ENCODE measurements at places on chromosomes 16 and 17. TPM values are rescaled to one million over a fixed set of nuclear protein-coding genes. Genes with fewer than 3 reads are reported as not detected.

Gene TNFRSF17
- polyA plus RNA-seq, result 0.13 TPM

Gene ITGA2B
- 0.88 TPM for polyA plus RNA-seq

Gene KRTAP9-3
- polyA plus RNA-seq, result not detected

Gene G6PC1
- polyA plus RNA-seq, result not detected

Gene BIRC5
- 0.32 TPM for polyA plus RNA-seq

Gene C16orf92
- not detected for polyA plus RNA-seq

Gene CD300H
- not detected for polyA plus RNA-seq

Gene UTS2R
- not detected for polyA plus RNA-seq

Gene PTGES3L
- 0.62 TPM for polyA plus RNA-seq

DNA sequence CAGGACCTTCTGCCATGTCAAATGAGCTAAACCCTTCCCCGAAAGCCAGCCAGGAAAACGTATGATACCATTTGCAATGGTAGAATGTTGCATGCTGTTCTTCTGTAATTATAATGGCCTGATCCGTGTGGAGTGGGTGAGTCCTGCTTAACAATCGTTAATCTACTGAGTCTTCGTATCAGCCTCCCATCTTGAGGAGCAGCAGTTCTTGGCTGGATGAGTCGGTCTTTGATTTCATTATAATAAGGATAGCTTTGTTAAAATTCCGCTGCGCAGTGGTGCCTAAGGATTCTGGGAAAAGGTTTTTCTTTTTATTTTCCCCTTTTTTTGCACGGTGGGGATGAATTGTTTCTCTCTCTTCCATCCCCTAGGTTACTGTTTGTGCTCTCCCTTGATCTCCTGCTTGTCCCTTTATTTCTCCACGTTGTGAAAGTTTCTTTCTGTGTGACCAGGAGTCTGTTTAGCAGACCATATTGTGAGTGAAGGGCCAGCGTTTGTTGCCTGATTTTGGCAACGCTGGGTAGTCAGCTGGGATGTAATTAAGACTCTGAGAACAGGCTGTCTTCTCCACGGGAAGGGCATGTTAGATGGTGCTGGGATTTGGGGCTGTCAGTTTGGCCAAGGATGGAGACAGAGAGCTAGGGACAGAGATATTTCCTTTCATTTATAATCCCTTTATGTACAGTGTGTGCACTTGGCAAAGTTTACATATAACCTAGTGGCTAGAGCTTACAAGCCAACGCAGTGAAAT lies 263.0 kb downstream of the FTO start:
- DNase-seq, result no peak
- no peaks in the 10 kb centered on the region for H3K36me3 ChIP-seq
- H3K4me3 ChIP-seq, result no peak overlapping the region
- H3K4me1 ChIP-seq, result no peaks in the 10 kb centered on the region

DNA sequence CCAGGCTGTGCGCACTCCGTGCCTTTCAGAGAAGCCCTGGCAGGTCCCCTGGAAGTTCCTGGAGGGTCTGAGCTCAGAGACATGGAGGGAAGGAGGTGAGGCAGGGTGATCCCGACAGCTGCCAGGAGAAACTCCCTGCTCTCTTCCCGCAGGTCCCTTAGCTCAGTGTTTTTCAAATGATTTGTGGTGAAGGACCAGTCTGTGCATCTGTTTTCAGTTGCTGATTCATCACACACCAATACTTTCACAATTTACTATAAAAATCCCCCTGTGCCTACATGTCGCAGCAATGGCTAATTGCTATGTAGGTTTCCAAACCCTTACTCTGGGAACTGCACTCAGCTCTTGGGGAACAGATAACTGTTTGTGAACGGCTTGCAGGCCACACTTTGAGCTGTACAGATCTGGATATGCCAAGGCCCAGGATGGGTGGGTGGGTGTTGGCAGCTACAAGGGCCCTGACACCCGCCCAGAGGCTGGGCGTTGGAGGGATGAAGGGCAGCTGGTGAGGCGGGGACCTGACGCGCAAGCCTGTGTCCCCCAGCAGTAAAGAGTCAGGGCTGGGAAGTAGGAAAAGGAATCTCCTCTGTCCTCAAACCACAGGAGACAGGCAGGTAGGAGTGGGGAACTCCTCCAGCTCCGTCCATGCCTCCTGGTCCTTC lies 20.5 kb upstream of the EMP2 start:
- H3K4me3 ChIP-seq, result no peak overlapping the region
- H3K36me3 ChIP-seq, result no peaks in the 10 kb centered on the region
- H3K27me3 ChIP-seq, result peaks cover 6% of the 10 kb centered on the region
- H3K4me1 ChIP-seq, result no peaks in the 10 kb centered on the region

DNA sequence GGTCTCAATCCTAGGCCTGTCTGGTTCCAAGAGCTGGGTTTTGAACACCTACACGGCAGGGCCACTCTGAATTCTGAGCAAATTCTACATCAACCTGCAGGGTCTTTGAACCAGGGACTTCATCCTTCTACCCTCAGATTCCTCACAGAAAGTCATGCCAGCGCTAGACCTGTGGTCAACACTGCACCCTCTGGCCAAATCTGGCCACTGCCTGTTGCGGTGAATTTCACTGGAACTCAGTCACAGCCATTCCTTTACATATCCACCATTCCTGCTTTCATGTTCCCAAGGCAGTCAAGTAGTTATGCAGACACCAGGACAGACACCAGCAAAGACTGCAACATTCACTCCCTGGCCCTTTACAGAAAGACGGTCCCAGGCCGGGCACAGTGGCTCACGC lies 144.6 kb downstream of the C16orf95 start:
- H3K27me3 ChIP-seq, result no peaks in the 10 kb centered on the region
- no peak overlapping the region for H3K27ac ChIP-seq
- H3K4me3 ChIP-seq, result no peak overlapping the region
- DNase-seq, result no peak
- no peaks in the 10 kb centered on the region for H3K36me3 ChIP-seq
- no peaks in the 10 kb centered on the region for H3K4me1 ChIP-seq

DNA sequence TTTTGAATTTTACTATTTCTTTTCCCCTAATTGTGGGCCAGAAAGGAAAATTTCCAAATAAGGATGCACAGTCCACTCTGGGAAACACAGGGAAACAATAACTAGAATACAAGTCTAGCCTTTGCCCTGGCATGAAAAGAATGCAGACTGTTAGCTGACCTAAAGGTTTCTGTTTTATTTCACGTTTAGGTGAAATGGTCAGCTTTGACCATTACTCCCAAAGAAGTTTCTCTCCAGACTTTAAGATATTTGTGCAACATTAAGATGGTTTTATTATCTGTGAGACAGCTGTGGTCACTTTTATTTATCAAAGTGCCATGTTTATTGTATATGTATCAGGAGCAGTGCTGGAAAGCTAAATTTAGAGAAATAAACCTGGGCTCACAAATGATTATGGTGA lies 163.9 kb downstream of the SPECC1 start:
- no peaks in the 10 kb centered on the region for H3K27me3 ChIP-seq
- H3K36me3 ChIP-seq, result no peaks in the 10 kb centered on the region
- no peak overlapping the region for H3K4me3 ChIP-seq
- DNase-seq, result no peak
- H3K4me1 ChIP-seq, result peaks cover 6% of the 10 kb centered on the region
- H3K27ac ChIP-seq, result no peak overlapping the region

DNA sequence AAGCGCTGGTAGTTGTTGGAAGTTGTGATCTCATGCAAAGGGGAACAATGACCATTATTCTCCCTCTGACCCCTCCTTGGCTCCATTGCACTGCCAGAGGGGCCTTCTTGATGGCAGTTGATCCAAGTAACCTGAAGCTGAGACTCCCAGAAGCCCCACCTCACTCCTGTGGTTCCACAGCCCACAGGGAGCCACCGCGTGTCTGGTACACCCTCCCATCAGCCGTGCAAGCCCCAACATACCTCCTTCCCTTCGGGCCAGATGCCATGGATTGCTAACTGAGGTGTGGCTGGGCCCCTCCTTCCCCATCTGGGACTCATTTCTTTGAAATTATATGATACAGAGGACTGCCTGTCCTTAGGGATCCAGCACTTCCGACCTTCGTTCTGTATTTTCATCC lies 17.8 kb downstream of the SAP30BP start:
- no peak for DNase-seq
- H3K4me3 ChIP-seq, result no peak overlapping the region
- peaks cover 4% of the 10 kb centered on the region for H3K4me1 ChIP-seq

- no peaks in the 10 kb centered on the region for H3K36me3 ChIP-seq
- H3K4me1 ChIP-seq, result peaks cover 6% of the 10 kb centered on the region
- DNase-seq, result no peak
- no peak overlapping the region for H3K27ac ChIP-seq
Observed at GRCh38 chr16:89707695-89708094, 6.2 kb upstream of the SPATA2L start.

GRCh38 chr17:43324205-43324893 lies 74.4 kb upstream of the ARL4D start:
- H3K4me3 ChIP-seq, result no peak overlapping the region
- no peak overlapping the region for H3K27ac ChIP-seq
- no peak for DNase-seq
- H3K4me1 ChIP-seq, result peaks cover 6% of the 10 kb centered on the region
- no peaks in the 10 kb centered on the region for H3K36me3 ChIP-seq

DNA sequence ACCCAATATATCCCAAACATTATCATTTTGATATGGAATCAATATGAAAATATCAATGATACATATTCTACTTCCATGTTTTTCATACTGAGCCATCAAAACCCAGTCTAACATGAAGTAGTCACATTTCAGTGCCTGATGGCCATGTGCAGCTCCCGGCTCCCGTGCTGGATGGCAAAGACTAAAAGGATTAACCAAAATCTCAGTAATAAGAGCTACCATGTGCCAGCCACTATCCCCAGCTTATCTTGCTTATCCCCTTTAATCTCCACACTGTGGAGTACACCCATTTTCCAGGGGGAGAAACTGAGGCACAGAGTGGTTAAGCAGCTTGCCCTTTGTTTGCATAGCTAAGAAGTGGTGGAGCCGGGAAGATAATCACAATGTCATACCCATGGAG lies 9.2 kb downstream of the CD300LG start:
- H3K27ac ChIP-seq, result no peak overlapping the region
- no peaks in the 10 kb centered on the region for H3K4me1 ChIP-seq
- DNase-seq, result no peak
- peaks cover 7% of the 10 kb centered on the region for H3K27me3 ChIP-seq
- no peaks in the 10 kb centered on the region for H3K36me3 ChIP-seq
- H3K4me3 ChIP-seq, result no peak overlapping the region

- H3K27ac ChIP-seq, result peak within 1 kb of the TSS; percentile 14
- peak; percentile 72 for DNase-seq
- peaks cover 8% of the 10 kb centered on the region for H3K4me1 ChIP-seq
- no peak within 1 kb of the TSS for H3K4me3 ChIP-seq
- H3K27me3 ChIP-seq, result peaks cover 13% of the 10 kb centered on the region
Observed at GRCh38 chr17:181245-182049, at the start of gene DOC2B. DOC2B (minus strand) TSS chr17:181650; CDS start chr17:181479, 171 bp downstream.

DNA sequence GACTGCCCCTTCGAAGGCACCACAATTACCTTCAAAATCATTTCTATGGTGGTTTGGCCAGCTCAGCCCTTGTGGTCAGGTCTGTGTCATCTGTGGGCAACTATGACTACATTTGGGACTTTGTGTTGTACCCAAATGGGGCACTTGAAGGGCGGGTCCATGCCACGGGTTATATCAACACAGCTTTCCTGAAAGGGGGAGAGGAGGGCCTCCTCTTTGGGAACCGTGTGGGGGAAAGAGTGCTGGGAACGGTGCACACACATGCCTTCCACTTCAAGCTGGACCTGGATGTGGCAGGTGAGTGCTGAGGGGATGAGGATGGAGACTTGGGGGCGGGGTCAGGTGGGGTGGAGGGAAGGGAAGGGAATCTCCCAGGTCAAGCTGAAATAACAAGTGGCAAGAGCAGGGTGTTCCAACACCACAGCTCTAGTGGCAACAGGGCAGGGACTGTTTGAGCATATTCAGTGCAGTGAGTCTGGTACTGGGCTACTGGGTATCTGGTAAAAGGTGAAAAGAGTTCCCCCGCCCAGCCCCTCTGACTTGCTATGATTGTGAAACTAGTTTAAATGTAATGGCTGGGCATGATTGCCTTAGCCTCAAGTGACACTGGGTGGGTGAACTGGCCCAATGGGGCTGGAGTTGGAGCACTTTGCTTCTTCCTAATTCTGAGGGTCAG lies 1.7 kb downstream of the AOC2 start:
- no peak overlapping the region for H3K27ac ChIP-seq
- peaks cover 9% of the 10 kb centered on the region for H3K4me1 ChIP-seq
- H3K4me3 ChIP-seq, result no peak overlapping the region

- H3K4me1 ChIP-seq, result peaks cover 19% of the 10 kb centered on the region
- DNase-seq, result peak; percentile 54
- no peak overlapping the region for H3K4me3 ChIP-seq
- H3K27ac ChIP-seq, result no peak overlapping the region
- peaks cover 86% of the 10 kb centered on the region for H3K27me3 ChIP-seq
- no peaks in the 10 kb centered on the region for H3K36me3 ChIP-seq
Observed at GRCh38 chr17:48753794-48754499, 25.4 kb upstream of the HOXB13 start.

GRCh38 chr16:27149986-27150385 lies 53.3 kb upstream of the KDM8 start:
- DNase-seq, result no peak
- H3K36me3 ChIP-seq, result no peaks in the 10 kb centered on the region
- H3K4me3 ChIP-seq, result no peak overlapping the region
- no peaks in the 10 kb centered on the region for H3K4me1 ChIP-seq

GRCh38 chr17:8392274-8392673 lies 5.4 kb downstream of the RNF222 start:
- no peak for DNase-seq
- no peaks in the 10 kb centered on the region for H3K36me3 ChIP-seq
- H3K4me3 ChIP-seq, result no peak overlapping the region
- no peak overlapping the region for H3K27ac ChIP-seq

DNA sequence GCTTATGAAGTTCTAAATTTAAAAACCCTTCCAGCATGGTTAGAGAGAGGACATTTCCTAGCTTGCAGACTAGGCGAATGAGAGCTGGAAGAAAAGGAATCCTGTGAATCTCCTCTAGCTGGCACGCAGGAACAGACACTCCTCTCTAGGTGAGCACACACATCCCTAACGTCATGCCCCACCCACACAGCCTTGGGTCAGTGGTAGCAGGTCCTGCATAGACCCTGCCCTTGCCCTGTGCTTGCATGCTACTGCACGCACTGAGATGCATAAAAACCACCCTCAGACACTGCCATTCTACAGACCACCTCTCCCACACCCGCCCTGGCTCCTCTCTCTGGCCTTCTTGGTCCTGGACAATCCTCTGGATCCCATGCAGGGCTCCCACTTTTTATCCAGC lies 23.5 kb downstream of the CES1 start:
- H3K27ac ChIP-seq, result no peak overlapping the region
- no peaks in the 10 kb centered on the region for H3K36me3 ChIP-seq
- H3K4me3 ChIP-seq, result no peak overlapping the region
- H3K4me1 ChIP-seq, result no peaks in the 10 kb centered on the region
- no peaks in the 10 kb centered on the region for H3K27me3 ChIP-seq
- DNase-seq, result no peak

Measured in adrenal gland (tissue), 19 donors.